Thymus (tissue), 14 donors: ENCODE measurements at places on chromosomes 11 and 22. TPM values are rescaled to one million over a fixed set of nuclear protein-coding genes. Genes with fewer than 3 reads are reported as not detected.

DNA sequence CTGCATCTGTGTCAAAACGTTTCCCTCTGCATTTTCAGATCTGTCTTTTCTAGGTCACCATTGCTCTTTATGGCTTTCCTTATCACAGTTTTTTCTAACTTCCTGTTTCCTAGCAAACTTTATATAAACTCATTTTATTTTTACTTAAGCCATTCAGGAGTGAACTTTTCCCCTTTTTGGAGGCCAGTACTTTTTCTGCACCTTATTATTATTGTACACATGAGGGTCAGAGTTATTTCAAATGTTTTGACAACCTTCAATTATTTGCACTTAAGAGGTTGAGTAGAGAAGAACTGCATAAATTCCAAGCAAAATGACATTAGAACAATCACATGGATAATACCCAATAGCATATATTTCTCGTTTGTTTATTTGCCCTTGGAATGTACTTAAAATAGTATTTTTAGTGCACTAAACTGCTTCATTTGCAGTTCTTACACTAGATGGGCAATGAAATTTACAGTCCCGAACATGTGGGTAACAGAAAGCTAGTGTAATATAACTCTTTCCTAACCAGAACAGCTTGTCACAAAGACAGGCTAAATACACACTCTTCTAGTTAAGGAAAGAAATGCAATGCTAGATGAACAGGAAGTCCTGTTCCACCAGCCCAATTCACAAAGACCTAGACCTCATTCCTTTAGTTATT lies 79.5 kb downstream of the UBASH3B start:
- DNase-seq = no peak

DNA sequence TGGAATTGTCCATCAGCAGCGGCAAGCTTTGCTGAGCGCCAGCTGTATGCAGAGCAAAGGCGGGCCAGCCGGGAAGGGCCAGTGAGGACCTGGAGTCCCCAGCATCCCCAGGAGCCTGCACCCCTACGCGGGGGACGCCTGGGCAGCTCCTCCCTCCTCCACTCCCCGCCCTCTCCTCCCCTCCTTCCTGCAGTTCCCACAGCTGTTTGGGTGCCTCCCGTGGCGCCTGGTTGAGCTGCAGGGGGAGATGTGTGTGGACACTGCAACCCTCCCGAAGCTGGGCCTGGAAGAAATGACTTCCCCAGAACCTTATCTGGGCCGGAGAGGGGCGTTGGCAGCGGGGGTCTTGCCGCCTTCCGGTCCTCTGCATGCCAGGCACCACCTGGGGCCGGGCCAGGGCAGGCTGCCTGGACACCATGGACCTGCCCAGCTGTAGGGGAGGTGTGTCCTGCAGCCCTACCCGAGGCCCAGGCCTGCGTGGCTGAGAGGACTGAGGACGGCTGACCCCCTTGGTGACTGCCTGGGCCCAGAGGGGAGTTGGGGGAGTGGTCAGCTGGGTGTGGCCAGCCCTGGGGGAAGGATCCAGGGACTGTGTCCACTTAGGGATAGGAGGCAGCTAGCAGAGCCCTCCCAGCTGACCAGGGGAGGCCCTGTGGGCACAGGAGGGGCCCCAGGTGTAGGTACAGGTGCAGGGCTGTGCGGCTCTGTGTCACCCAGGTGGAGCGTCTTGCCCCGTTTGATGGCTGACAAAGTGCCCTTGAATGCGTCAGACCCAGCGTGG lies 16.8 kb upstream of the MUC6 start:
- DNase-seq = no peak

GRCh38 chr11:18633256-18634139 lies 644 bp downstream of the SPTY2D1 start:
- no peak for DNase-seq

TRIM3 gene
- 8.3 TPM for polyA plus RNA-seq
